ENCODE measurements at places on chromosomes 16 and 17.

GRCh38 chr17:31318851-31319661 lies 2.4 kb downstream of the EVI2A start:
- DNase-seq: no peak

GRCh38 chr17:55292094-55292493 lies 27.3 kb downstream of the HLF start:
- DNase-seq: no peak

DNA sequence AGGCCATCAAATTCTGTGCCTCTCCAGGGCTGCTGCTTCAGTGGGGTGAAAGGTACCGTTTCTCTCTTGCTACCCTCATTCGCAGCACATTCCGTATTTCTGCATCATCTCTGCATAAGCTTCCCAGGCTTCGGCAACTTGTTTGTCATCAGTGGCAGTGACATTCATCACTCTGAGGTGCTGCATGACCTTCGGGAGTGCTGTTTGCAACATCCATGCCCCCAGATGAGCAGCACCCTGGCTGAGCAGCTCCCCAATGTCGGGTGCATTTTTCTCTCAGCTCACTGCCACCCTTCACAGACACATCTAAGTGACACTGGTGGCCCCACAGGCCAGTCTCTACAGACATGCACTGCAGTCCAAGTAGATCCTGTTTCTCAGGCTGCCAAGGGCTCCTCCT lies 3.8 kb downstream of the CREBBP start:
- no peak for DNase-seq

DNA sequence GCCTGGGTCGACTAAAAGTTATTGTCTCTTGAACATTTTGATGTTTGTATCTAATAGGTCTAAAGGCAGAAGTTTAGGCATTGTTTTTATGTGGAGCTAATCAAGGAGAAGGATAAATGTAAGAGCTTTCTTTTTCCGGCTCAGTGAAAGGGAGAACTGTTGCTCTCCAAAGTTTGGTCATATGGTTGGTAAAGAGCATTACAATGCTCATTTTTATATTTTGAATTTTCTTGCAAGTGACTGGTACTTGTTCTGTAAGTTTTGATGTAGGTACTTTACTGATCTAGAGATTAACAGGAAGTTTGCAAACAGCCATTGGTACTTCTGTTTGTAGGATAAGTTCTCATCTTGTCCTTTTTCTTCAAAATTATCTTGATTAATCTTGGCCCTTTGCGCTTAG lies 30.9 kb upstream of the BCAS3 start:
- DNase-seq: no peak

GRCh38 chr16:27340654-27341053 lies 26.9 kb downstream of the IL4R start:
- no peak for DNase-seq

DNA sequence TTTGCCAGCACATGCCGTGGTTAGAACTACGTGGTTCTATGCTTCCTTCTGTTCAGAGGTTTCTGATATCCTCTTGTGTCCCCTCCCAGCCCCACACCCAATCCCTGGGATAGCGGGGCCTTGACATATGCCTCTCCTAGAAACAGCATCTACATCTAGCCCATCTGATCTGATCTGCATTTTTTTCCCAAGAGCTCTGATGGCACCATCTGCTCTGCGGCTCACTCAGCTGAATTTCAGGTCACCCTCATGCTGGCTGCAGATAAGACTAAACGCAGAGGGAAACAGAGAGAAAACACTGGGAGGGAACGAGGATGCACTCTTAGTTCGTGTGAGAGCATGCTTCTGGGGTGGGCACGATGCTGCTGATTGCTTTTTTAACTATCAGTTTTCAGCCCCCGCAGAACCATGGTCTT lies 10.7 kb downstream of the WIPI1 start:
- DNase-seq: no peak

GRCh38 chr17:27533874-27534815 lies 77.9 kb downstream of the KSR1 start:
- peak; percentile 90 for DNase-seq

- DNase-seq: no peak
Observed at GRCh38 chr17:83078378-83079351, 744 bp upstream of the METRNL start.

GRCh38 chr17:74018115-74018514 lies 185.4 kb upstream of the RPL38 start:
- DNase-seq: no peak

GRCh38 chr16:77308163-77308561 lies 109.0 kb downstream of the SYCE1L start:
- DNase-seq: peak; percentile 78

GRCh38 chr17:73362697-73363096 lies 50.9 kb upstream of the CDC42EP4 start:
- DNase-seq: no peak

DNA sequence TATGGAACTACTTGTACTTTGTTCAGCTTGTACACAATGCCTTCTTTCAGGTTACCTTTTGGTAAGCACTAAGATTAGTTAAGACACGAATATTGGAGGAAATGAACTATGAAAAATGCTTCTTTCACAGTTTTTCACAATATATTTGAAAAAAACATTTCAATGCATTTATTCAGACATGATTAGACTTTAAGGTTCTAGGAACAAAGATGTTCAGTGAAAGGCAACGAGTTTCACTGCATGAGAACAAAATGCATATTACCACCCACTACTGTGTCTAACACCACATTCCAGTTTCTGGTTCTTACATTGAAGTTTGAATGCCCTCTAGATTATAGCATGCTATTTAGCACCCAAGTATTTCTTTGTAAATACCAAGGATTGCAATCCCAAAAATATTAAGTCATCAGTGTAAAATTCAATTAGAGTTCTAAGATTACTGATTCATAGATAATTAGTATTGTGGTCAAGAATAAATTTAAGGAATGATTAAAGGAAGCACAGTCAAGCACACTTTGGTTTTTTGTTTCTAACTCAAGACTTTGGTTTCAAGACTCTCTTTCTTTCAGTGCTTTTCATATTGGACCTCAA lies 261.7 kb downstream of the CEP112 start:
- no peak for DNase-seq

DNA sequence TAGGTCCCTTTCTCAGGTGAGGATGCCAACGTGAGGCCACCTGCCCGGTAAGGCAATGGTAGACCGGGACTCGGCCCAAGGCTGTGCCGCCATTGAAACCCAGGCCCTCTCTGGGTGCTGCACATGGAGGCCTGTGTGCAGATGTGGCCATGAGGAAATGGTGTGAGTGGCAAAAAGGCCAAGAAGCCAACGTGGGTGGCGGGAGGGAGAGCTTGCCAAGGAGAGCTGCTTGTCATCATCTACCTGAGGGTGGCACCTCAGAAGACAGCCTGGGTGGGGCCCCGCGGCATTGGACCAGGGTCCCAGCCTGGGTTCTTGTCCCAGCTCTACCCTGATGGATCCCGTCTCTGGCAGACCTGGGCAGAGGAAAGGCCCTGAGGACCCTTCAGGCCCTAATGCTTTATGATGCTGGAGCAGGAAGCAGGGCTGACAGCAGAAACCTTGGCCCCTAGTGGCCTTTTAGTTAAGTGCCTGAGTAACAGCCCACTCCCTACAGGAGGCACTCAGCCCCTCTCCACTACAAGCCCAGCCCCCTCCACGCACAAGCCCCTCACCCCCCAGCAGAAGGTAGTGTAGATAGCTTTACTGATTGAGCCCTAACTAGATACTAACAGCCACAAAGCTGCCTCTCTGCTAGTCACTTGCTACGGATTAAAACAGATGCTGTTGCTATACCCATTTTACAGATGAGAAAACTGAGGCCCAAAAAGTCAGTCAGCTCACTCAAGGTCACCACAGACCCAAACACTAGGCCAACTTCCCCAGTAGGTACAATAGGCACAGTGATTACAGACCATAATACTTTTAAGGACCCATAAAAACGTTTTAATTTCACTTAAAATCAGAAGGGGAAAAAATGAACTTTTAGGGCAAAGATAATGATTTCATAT lies 26.2 kb upstream of the KIFC3 start:
- no peak for DNase-seq

DNA sequence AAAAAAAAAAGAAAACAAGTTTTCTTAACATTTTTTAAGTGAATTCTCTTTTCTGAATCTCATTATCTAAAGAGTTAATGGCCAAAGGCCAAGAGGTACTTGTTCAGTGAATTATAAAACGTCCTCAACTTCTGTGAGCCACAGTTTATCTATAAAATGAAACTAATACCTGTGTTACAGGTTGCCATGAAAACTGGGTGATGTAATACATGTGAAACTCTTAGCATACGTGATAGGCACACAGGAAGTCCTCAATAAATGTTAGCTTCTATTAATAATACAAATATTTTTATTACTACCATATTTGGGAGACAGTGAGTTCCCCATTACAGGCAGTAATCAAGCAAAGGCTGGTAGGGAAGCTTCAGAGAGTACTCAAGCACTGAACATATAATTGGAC lies 13.5 kb upstream of the INPP5K start:
- peak; percentile 11 for DNase-seq

- no peak for DNase-seq
Observed at GRCh38 chr17:4504188-4504587, 5.5 kb downstream of the SPNS2 start.

DNA sequence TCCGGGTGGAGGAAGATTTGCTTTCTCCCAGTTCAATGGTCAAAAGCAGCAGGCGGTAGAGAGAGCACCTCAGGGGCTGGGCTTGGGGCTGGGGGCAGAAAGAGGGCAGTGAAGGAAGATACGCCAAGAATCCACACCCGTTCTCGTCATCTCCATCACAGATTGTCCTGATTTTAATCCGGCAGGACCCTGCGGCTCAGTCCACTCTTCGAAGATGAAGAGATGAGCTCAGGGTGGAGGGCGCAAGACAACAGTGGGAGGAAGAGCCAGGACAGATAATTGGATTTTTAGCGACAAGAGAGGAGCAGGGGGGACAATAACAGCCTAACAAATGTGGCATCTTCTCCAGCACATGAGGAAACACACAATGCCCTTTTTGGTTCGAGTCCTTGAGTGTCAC lies 165.9 kb downstream of the SDK2 start:
- no peak for DNase-seq

DNA sequence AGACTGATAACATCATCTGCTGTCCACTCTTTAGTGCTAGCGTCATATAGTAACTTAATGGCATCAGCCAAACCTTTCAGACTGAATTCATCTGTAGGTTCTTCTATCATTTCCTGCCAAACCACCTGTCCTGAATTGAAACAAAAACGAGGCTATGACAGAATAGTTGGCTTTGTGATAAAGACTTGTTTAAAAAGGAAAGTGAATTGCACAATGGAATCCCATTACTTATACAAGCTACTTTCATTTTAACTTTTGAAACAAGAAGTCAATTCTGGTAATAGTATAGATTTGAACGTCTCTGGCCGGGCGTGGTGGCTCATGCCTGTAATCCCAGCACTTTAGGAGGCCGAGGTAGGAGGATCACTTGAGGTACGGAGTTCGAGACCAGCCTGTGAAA lies 18.2 kb downstream of the LASP1NB start:
- DNase-seq: peak; percentile 31

GRCh38 chr17:59372138-59372751 lies 40.8 kb downstream of the YPEL2 start:
- DNase-seq: peak; percentile 91

GRCh38 chr17:7480089-7480384 lies 606 bp upstream of the ZBTB4 start:
- DNase-seq: peak; percentile 40

- no peak for DNase-seq
Observed at GRCh38 chr17:75006653-75007052, 5.8 kb upstream of the MRPL58 start.

DNA sequence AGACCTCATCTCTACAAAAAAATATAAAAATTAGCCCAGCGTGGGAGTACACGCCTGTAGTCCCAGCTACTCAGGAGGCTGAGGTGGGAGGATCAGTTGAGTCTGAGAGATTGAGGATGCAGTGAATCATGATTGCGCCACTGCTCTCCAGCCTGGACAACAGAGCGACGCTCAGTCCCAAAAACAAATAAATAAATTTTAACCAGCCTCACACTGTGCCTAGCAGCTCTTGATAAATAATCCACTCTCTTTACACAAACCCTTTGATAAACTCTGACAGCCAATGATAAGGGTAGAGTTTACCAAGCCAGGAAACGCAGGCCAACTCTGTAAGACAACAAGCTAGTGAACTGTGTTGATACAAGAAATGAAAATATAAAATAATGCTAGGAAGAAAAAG lies 32.7 kb downstream of the LITAF start:
- DNase-seq: no peak

DNA sequence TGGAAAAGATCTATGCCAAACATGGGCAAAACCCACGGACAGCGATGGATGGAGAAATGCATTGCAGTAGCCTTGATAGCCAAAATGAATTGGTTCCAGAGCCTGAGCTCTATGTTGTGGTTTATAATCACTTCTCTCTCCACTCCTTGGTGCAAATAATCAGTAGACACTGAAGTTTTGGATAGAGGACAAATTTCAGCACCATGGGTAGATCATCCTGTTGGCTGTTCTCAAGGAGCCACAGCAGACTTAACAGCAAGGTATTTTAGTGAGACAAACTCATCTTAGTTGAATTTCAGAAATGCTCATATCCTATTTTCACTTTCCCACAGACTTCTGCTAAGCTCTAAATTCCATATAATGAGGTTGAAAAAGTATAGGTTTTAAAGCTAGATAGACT lies 88.3 kb upstream of the CCL1 start:
- peak; percentile 20 for DNase-seq

DNA sequence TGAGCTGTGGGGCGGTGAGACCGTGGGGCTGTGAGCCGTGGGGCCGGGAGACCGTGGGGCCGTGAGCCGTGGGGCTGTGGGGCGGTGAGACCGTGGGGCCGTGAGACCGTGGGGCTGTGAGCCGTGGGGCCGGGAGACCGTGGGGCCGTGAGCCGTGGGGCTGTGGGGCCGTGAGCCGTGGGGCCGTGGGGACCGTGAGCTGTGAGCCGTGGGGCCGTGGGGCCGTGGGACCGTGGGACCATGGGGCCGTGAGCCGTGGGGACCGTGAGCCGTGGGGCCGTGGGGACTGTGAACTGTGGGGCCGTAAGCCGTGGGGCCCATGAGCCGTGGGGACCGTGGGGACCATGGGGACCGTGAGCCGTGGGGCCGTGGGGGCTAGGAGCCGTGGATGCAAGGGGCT lies 24.6 kb upstream of the PVALEF start:
- DNase-seq: no peak

DNA sequence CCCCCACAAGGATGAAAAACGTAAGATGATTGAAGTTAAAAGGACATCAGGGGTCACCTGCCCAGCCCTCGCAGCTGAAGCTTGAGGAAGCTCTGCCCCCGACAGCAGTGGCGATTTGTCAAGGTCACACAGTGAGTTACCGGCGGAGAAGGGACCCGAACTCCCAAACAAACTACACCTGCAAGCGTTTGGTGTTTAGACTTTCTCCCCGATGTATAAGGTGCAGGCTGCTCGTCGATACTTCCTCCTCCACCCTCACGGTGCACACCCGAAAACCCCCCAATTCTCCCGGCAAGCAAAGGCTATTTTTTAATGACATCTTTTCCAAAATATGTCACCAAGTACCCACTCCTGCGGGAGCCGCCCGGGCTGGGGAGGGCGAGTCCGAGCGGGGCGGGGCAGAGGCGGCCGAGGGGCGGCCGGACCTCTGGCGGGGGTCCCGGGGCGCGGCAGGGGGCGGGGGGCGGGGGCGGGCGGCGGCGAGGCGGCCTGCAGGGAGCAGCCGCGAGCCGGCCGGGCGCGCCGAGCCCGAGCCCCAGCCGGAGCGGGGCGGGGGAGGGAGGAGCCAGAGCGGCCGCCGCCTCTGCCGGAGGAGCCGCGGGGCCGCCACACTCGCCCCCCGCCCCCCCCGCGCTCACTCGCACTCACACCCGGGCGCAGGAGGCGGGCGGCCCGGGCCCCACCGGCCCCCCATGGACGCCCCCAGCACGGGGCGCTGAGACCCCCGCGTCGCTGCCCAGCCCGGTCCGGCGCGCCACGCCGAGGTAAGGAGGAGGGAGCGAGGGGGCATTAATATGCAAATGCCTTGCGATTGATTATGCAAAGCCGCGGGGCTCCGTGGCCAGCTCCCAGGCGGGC lies at the start of gene THRA:
TSS of gene THRA (plus strand) at position 637 of the 858 bp plus-strand sequence. CDS start 11,524 bp downstream, outside the sequence.
- no peak for DNase-seq

Measured in fibroblast of the aortic adventitia (primary cell).